ENCODE measurements at places on chromosomes 1 and 21.

GRCh38 chr1:117782056-117782455, 147.4 kb downstream of the GDAP2 start:
- no peak for DNase-seq

DNA sequence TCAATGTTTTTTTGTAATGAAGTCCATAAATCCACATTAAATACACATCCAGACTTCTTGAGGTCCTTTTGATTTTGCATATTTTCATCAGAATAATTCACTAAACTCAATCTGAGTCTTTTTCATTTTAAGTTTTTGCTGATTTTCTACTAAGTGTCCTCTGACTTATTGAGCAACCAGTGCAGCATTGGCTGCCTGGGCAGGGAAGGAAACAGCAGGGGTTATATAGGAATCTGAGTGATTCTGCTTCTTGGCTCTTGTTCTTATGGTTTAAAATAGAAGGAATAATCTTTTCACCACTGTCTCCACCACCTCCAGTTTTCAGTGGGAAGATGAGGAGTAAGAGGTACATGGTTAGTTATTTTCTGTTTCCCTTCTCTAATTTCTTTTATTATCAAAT, 88.4 kb downstream of the ST6GALNAC5 start:
- DNase-seq = peak; percentile 47

GRCh38 chr1:93552741-93553455, 105.0 kb downstream of the FNBP1L start:
- DNase-seq = peak; percentile 83

GRCh38 chr21:33122507-33122906, 52.6 kb downstream of the OLIG1 start:
- no peak for DNase-seq

GRCh38 chr1:26388791-26389445, 16.4 kb upstream of the ZNF683 start:
- DNase-seq = peak; percentile 15

GRCh38 chr21:32172106-32172505, 106.7 kb downstream of the MIS18A start:
- peak; percentile 7 for DNase-seq
